Activated CD4-positive, alpha-beta T cell treated with anti-CD3 and anti-CD28 coated beads, Interleukin-2, Interleukin-4, amounts not matched to agents 100 ng/mL and 50 ng/mL, durations not matched to agents 16 hours and 8 hours (primary cell): ENCODE measurements at places on chromosomes 5 and 9.
A peak's percentile ranks its signal among the peaks of the same experiment; 100 is the strongest.

DNA sequence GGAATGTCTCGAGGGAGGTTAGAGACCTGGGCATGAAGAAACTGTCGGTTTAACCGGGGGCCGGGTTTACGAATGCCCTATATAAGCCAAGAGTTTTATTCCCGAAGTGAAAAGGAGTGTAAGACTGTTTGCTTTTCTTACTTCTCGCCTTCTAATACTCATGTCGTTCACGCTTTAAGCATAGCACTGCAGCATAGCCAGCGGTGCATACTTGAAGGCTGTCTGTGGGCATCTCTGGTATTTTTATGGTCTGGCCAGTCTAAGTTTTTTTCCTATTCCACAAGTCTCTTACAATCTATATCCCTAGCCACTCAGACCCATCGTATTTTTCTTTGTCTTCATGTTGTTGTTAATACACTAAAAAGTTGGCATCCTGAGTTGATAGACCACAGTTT is 1.2 kb downstream of the UHRF2 start:
- no peak for DNase-seq

DNA sequence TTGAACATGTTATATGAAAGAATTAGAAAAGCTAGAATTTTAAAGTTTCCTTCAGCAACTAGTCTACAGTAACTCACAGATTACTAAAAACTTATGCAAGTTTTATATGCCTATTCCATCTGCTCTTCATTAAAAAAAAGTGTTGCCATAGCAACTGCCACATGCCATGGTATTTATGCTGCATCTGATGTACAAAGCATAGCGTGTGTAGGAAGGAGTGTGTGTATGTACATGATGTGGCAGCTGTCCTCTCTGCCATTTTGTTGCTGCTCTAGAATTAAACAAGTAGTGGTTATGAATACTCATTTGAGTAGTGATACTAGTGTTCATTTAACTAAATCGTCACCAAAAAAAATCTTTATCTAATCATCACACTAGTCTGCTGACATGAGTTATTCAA is 593.5 kb downstream of the CETN3 start:
- no peak for DNase-seq

GRCh38 chr9:37251452-37251851 is 131.1 kb downstream of the ZCCHC7 start:
- DNase-seq: no peak

DNA sequence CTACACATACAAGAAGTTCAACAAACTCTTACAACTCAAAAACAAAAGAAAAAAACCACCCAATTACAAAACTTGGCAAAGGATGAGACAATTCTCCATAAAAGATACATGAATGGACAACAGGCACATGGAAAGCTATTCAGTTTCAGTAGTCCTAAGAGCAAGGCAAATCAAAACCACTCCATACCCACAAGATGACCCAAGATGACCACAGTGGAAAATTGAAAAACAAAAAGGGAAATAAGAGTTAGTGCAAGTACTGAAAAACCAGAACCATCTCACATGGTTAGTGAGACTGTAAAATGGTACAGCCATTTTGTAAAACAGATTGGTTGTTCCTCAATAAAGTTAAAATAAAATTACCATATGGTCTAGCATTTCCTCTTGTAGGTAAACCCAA is 287.1 kb upstream of the CDH9 start:
- no peak for DNase-seq

DNA sequence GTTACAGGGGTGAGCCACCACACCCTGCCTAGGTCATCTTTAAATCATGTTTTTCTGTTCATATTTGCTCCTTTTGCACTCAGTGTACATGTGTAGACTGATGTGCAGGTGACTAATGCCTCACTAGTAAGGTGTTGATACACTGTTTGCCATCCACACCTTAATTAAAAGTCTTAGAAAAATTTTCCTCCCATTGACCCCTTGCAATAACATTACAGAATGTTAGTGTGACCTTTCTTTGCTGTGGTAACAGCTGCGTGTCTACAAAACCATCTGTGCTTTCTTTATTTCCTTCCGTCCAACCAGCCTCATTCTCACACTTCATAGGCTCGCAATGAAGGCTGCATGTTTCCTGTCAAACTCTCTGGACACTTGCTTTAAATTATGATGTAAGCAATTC is 6.6 kb upstream of the CEMIP2 start:
- DNase-seq: no peak

GRCh38 chr5:136740228-136740627 is 374.9 kb upstream of the TRPC7 start:
- no peak for DNase-seq

DNA sequence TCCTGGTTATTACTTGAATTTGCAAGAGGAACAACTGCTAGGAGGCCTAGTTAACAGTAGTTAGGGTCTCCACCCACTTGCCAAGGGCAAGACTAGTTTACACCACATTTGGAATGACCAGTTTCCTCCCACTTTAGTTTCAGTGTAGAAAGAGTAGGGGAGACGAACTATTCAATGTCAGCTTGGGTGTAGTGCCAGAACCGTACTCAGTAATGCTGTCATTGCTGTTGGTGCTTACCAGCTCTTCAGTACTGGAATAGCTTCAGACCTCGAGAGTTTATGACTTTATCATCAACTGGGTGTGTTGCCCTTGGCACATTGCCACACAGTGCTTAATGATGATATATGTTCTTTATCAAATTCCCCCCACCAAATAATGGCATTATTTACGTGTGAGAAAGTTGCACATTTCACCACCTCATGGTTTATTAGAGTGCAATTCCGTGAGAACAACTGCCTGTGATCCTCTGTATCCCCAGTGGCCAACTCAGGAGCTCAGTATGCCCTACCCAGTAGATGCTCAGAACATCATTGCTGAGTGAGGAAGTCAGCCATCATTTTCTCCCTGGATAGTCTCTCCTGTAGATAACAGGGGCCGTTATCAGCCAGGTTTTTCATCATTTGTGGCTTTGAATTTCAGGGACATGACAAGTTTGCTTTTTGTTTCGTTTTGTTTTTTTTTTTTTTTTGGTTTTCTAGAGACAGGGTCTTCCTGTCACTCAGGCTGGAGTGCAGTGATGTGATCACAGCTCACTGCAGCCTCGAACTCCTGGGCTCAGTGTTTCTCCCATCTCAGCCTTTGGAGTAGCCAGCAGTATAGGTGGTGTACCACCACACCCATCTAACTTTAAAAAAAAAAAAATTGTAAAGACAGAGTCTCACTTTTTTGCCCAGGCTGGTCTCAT is 67.3 kb downstream of the DOCK8 start:
- peak; percentile 30 for DNase-seq

GRCh38 chr5:110623874-110624273 is 102.6 kb downstream of the TMEM232 start:
- DNase-seq: no peak

DNA sequence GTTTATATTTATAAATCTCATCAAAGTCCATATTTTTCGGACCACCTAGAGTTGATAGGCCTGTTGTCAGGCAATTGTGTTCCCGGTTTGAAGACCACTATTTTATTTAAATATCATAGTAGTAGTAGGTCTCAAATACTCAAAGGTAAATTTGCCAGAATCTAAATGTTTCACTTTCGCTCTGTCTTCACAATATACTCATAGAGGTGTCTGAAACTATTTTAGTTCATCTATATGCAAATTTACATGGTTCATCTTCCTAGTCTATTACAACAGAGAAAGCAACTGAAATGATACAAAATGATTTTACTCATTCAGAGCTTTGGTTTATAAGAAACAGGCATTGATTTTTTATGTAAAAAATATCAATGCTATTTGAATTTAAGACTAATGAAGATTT is 1897.5 kb downstream of the EFNA5 start:
- DNase-seq: no peak

- DNase-seq: no peak
These were observed 109.7 kb upstream of the ALDH1B1 start for GRCh38 chr9:38282756-38283155.

GRCh38 chr9:115930472-115930871 is 223.1 kb upstream of the PAPPA start:
- DNase-seq: no peak

- DNase-seq: no peak
These were observed 1.5 kb upstream of the TMED7 start for GRCh38 chr5:115627295-115627865.

DNA sequence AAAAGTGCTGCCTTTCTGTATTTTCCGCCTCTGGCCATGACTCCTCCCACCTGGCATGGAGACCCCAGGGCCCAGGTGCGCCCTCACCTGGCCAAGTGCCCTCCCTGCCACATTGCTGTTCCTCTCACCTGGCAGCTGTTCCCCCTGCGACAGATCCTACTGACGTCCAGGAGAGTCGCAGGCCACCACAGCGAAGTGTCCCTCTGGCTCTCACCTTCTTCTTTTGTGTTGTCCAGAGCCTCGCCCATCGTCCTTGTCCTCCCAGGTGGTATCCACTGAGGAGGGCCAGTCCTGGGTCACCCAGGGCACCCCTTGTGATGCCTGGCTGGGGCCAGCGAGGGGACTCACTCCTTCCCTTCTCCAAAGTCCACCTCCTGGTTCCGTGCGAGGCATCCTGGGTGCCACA is 2.6 kb downstream of the NKD2 start:
- DNase-seq: peak; percentile 46

DNA sequence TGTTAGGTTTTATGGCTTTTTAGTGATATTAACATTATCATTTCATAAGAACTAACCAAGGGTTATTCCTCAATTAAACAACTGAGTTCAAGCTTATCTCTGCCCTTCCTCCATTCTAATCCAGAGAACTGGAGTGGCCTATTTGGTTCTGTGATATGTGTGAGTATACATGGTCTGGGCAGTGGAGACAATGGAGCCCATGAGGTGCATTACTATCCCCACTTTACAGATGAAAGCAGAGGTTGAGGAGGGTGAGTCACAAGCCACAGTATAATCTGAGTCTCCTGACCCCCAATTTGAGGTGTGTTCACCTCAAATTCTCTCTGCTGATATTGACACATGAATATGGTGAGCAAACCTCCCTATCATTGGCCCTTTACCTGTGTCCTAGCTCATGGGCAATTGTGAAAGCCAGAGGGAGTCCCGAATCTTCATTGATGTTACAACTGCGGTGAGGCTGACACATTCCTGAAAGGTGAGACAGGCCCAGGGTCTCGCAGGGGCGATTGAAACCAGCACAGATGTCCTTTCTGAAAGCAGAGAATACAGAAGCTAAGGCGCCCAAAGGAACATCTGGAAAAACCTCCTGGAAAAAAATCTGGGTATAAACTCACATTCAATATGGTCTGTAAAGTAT is 217.2 kb downstream of the TARS1 start:
- DNase-seq: no peak

GRCh38 chr9:72592502-72593403 is 71.3 kb downstream of the TMC1 start:
- DNase-seq: peak; percentile 60

DNA sequence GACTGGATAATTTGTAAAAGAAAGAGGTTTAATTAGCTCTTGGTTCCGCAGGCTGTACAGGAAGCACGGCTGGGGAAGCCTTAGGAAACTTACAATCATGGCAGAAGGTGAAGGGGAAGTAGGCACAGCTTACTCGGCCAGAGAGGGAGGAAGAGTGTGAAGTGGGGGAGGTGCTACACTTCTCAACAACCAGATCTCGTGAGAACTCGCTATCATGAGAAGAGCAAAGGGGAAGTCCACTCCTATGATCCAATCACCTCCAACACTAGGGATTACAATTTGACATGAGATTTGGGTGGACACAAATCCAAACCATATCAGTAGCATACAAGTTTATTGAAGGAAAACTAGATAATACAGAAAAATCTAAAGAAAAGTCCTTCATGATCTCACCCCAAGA is 39.9 kb downstream of the NEURL1B start:
- no peak for DNase-seq

GRCh38 chr5:114948986-114949621 is 220.6 kb downstream of the TRIM36 start:
- no peak for DNase-seq

DNA sequence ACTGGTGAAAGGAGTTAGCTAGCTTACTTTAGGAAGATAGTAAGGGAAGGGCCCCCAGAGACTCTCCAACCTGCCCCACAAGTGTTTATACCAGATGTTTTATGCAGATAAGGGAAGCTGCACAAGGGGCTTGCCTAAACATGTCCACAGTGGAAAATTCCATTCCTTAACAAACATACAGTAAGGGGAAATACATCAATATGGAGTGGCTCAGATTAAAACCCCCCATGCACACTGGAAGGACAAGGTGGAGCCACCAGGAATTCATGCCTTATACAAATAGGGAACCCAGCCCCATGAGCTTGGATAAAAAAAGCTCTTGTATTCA is 106.3 kb upstream of the GPBP1 start:
- DNase-seq: no peak

GRCh38 chr5:138241688-138242571 is 28.8 kb upstream of the CDC23 start:
- no peak for DNase-seq

DNA sequence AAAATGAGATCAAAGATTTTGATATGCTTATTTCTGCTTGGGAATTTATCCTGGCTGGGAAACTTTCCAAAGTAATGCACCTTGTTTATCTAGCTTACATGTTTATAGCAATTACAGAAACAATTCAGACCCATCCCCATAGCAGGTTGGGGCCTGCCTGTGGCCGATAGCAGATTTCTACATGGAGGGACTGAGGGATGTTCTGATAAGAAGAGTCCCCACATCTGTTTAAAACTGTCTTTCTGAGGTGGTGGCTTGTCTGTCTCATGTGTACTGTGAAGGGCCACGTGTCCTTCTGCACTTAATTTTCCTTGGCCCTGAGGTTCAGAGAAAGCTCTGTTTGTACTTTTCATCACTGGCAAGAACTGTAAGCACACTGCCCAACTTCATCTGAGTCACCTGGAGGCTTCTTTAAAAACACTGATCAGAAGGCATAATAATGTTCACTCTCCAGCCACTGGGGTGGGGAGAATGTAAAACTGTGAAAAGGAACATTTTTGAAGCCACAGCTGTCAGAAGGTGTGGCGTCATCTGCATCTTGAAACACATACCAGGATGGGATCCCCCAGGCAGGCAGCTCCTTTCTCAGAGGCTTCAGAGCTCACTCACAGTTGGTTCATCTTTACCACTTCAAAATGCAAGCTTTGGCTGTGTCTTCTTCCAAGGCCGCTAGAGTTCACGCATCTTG is 80.3 kb downstream of the MAP1B start:
- DNase-seq: no peak

DNA sequence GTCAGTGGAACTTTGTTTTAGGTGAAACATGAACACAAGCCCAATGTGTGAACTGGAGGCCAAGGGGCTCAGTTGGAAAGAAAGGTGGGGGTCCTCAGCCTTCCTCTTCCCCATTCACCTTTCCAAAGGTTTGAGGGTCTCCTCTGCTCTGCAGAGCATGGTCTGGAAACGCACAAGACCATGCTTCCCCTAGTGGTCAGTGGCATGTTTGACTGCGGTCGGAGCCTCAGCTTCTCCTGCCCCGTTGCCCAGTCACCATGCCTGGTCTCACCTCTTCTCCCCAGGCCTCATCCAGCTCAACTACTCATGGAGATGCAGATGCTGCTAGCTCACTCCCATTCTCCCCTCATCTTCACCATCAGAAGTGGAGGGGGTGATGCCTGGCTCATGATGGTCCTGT is 340.3 kb downstream of the GADD45G start:
- no peak for DNase-seq

GRCh38 chr9:35423499-35423898 is 66.4 kb upstream of the RUSC2 start:
- no peak for DNase-seq

- DNase-seq: no peak
These were observed 671.1 kb downstream of the TAF11L14 start for GRCh38 chr5:18305288-18305924.

- no peak for DNase-seq
These were observed 2.5 kb downstream of the PRDM6 start for GRCh38 chr5:123091298-123092222.
